ENCODE measurements at places on chromosomes 7 and 10.

GRCh38 chr10:107619139-107619538 is 454.6 kb upstream of the SORCS1 start:
- no peak for DNase-seq

GRCh38 chr7:149205690-149206381 is 10.5 kb downstream of the ZNF282 start:
- no peak for DNase-seq

GRCh38 chr10:104601166-104601565 is 39.9 kb upstream of the SORCS3 start:
- no peak for DNase-seq

GRCh38 chr7:135190703-135191102 is 20.2 kb upstream of the CYREN start:
- no peak for DNase-seq

DNA sequence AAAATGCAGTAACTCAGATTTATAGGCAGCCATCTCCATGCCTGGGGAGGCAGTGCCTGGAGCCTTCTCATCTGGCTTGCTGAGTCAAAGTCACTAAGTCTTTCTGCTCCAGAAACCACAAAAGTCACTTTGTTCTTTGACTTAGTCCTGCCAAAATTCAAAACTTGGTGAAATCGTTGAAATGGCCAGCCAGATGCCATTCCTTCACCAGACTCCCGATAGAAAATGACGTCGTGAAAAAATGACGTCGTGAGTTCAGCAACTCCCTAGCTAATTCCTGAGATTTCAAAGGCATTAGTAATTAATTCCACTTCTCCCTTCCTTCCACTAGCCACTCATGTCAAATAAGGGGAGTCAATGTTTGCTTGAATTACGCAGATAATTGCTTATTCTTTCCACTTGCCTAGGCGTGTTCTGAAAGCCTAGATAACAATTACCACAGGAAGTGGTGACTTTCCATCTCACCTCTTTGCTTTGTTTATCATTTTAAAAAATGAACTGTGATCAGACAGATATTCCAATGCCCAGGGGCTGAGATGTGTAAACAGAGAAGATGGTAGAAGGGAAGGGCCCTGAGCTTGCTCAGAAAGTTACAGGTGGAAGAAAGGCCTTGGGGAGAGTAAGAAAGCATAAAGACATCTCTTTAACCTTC is 48.5 kb upstream of the OSBPL3 start:
- peak; percentile 86 for DNase-seq

GRCh38 chr7:29309041-29309854 is 114.7 kb downstream of the CHN2 start:
- DNase-seq = no peak

DNA sequence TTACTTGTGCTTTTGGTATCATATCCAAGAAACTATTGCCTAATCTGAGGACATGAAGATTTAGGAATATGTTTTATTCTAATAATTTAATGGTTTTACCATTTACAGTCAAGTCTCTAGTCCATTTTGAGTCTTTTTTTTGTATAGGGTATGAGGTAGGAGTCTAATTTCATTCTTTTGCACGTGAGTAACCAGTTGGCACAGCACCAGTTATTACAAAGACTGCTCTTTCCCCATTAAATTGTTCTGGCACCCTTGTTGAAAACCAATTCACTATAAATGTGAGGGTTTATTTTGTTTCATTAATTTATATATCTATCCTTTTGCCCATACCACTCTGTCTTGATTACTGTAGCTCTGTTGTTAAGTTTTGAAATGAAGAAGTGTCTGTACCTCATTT is 381.6 kb downstream of the SUGCT start:
- DNase-seq = peak; percentile 15

DNA sequence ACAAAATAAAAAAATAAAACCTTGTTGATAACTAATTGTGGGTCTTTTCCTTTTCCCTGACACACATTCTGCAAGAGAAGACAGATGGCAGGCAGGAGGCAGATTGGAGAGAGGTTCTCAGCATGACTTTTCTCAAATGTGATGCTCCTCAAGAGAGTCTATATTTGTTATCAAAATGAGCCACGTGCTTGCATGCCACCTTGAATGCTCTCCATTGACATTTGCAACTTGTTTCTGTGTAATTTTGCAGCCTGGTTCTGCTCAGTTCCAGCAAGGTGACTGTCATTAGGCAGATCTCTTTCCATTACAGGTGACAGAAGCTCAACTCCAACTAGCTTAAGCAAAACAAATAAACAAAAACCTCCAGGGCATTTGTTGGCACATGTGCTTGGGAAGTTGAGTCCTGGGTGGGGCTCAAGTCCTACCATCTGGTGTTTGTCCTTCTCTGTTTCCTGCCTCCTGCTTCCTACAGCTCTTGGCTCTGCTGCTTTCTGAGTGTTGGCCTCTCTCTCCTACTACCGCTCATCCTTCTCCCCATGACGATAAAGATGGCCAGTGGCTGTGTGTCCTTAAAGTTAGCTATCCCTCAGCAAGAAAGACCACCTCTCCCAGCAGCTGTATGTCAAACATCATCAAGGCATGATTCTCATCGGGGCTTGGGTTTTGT is 56.7 kb downstream of the GRK5 start:
- DNase-seq = no peak

DNA sequence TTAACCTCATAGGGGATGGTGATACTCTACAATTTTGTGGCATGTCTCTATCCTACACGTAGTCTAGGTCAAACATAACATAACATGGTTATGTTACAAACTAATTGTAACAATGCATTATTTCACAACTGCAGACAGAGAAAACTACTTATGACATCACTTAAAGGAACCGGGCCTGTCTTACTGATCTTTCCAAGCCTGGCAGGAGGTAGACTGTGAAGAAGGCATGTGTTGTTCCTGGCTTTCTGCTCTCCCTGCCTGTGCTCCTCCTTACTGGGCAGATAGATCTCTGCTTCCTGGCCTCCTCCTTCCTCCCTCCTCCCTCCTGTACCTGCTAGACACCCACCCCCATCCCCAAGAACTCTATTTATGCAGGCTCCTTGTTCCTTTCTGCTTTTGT is 5.4 kb downstream of the CACNB2 start:
- peak; percentile 45 for DNase-seq

DNA sequence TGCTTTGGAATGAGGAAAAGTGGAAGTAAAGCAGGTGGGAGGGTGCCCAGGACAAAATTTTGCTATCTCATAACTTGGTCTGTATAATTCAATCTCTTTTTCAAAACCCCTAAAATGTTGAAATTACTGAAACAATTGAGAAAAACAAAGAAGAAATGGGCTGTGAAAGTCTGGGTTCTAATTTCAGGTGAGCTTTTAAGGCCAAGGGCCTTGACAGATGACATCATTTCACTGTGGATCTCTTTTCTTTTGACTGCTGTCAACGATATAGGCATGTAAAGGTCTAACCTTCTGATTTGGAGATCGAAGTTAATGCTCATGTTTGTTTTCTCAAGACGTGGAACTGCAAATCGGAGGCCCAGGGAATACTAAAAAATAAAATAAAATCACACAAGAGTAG is 127.8 kb downstream of the ITGA8 start:
- DNase-seq = no peak

GRCh38 chr7:131000389-131000788 is 266.4 kb upstream of the KLF14 start:
- no peak for DNase-seq

DNA sequence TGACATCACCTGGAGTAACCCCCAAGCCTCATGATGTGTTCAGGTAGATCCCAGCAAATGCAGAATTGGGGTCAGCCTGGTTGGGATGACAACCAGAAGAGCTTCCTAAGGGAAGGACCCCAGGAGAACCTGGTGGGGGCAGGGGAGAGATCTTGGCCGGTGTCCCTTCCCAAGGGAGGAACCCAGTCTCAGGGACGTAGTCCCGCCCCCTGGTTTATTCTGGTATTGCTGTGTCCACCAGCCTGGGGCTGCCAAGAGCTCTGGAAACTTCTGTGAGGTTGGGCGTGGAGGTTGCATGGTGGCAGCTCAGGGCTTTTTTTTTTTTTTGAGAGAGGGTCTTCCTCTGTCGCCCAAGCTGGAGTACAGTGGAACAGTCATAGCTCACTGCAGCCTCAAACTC is 19.4 kb downstream of the GTF2IRD1 start:
- no peak for DNase-seq

DNA sequence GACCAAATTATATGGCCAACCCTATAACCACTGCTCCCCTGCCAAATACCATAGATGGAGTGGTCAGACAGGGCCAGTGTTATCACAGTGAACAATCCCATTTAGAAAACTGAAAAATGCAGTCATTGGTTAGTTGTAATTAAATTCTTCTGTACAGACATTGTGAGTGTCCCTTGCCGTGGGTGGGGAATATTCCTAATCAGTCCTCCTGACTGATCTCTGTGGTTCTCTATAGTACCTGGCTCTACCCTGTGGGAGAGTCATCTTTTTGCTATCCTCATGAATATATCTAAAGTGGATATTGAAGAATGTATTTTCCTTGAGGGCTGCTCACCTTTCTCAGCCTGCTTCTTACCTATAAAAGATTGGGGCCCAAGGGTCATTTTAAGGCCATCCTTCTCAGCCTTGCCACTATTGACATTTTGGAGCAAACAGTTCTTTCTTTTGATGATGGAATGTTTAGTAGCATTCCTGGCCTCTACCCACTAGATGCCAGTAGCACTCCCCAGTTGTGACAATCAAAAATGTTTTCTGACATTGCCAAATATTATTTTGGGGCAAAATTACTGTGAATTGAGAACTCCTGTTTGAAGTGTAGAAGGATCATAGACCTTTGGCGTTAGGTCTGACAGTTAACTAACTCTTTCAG is 110.2 kb downstream of the MAPK8 start:
- DNase-seq = no peak

- no peak for DNase-seq
Observed at GRCh38 chr10:32938554-32939061, 19.4 kb downstream of the ITGB1 start.

- no peak for DNase-seq
Observed at GRCh38 chr7:115178835-115179234, 256.9 kb downstream of the MDFIC start.

GRCh38 chr7:44729949-44730590 is 18.6 kb upstream of the ZMIZ2 start:
- DNase-seq = no peak

DNA sequence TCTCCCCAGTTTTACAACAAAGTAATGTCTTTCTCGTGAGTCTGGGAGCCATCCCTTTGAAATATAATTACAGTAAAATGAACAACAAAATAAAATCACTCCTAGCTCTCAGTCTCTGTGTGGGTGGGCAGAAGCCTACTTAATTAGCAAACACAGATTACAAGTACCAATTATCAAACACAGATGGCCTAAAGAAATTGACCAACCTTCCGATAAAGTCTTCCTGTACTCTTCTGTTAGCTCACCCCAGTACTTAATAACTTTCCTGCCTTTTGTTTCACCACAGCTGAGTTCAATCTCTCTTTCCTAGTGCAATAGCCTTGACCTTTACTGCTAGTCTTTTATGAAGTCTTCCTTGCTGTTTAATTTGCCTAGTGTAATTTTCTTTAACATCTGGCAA is 719.2 kb upstream of the MBL2 start:
- no peak for DNase-seq

- DNase-seq = no peak
Observed at GRCh38 chr7:127882313-127882920, 148.8 kb downstream of the LRRC4 start.

DNA sequence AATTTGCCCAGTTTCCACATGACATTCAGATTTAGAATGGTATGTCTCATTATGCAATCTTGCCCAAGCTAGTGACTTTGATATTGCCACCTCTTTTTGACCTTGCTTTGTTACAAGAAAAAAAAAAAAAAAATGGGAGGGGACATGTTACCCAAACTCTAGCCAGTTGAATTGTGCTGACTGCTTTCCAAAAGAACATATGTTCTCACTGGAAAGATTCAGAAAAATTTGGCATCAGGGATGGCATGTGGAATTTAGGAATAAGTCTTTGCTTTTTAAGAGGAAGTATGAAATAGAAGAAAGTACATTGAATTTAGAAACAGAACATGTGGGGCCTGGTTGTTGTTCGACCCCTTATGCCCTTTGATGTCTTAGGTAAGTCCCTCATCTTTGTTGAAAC is 846.8 kb downstream of the NRG3 start:
- no peak for DNase-seq

- DNase-seq = peak; percentile 93
Observed at GRCh38 chr10:110446954-110447608, 50.6 kb upstream of the DUSP5 start.

DNA sequence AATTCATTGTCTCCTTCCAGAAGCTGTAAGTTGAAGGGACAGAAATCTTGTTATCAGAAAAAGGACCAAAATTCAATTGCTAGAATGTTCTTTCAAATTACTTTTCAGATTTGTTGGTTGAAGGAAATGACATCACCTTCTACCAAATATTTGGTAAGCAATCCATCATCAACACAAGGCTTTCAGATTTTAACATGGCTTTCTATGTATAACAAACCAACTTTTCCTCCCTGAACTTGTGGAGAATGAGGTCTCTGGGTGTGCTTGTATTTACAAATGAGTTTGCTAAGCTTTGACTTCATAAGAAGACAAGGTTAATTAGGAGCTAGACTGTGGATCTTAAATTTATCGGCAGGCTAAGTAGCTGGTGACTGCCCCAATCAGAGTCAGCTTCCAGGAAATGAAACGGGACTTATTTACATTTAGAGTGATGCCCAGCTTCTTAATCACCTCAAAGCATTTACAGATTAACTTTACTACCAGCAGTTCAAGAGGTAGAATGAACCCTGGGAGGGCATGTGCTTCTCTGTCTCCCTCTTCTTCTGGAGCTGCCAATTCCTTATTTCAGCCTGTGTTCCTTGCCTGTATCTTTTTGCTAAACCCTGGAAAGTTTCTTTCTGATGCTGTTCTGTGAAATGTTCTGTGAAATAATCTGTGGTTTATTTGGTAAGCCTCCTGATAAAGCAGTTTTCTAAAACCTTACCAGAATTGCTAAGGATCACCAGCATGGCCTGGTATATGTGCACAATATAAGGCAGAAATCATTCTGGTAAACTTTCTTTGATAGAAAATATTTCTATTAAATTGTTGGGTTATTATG is 248.8 kb upstream of the FZD8 start:
- DNase-seq = no peak

DNA sequence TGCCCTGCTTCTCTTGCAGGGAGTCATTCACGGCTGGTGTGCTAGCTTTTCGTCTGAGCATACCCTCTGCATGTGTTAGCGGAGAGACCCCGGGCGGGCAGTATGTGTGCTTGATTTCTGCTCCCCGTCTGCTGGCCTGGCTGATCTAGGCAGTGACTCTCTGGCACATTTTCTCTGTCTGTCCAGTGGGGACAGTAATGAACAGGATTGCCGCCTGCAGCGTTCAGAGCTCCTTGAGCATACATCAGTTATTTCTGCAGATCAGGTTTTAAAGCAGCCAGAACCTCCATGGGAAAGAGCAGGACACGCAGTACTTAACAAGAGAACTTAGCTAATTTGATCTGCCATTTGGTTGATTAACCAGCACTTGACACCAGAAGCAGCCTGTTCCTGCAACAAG is 242.5 kb downstream of the CELF2 start:
- no peak for DNase-seq

DNA sequence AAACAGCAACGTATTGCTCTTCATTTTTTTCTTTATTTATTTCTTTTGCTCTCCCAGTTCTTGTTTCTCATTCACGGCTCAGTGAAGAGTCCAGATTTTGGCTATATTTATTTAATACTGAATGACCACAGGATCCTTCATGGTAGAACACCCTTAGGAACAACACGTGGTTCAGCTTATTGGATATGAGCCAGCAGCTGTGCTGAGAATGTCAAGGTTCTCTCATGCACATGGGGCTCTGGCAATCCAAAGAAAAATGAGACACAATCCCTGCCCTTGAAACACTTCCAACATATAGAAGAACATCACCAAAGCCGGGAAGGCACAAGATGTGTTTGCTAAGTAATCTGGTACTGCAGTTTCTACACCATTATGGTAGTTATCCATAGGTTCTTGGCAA is 852.9 kb downstream of the SORCS1 start:
- no peak for DNase-seq

- DNase-seq = no peak
Observed at GRCh38 chr10:63887023-63887589, 365.9 kb downstream of the REEP3 start.
